ENCODE measurements at places on chromosomes 1 and 21.

DNA sequence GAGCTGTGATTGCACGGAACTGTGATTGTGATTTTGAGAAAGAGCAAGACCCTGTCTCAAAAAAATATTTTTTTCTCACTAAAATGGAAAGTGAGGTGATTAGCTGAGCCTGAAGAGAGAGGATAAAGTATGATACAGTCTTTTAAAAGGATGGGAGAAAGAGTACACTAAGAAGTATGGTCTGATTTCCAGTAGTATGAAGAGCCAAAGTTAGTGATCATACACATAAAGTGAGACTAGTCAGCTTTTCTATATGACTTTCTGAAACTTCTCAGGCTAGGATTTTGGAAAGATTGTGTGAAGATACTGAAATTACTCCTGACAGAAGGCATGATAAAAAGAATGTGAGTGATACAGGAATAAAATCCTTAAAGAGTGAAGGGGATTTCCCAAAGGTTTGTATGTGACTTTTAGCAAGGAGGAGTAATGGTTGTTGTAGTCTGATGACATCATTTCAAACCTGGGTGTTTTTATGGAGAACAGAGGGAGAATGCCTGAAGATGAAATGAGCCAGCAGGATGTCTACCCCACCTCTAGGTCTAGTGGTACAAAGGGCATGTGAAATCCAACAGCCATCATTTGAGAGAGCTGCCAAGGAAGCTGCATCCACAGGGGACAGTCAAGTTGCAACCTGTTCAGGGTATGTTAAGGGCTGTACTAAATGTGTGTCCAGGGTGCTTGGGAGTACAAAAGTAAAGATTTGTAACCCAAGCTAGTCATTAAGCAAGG, 157.7 kb downstream of the PIK3R3 start:
- DNase-seq: no peak

DNA sequence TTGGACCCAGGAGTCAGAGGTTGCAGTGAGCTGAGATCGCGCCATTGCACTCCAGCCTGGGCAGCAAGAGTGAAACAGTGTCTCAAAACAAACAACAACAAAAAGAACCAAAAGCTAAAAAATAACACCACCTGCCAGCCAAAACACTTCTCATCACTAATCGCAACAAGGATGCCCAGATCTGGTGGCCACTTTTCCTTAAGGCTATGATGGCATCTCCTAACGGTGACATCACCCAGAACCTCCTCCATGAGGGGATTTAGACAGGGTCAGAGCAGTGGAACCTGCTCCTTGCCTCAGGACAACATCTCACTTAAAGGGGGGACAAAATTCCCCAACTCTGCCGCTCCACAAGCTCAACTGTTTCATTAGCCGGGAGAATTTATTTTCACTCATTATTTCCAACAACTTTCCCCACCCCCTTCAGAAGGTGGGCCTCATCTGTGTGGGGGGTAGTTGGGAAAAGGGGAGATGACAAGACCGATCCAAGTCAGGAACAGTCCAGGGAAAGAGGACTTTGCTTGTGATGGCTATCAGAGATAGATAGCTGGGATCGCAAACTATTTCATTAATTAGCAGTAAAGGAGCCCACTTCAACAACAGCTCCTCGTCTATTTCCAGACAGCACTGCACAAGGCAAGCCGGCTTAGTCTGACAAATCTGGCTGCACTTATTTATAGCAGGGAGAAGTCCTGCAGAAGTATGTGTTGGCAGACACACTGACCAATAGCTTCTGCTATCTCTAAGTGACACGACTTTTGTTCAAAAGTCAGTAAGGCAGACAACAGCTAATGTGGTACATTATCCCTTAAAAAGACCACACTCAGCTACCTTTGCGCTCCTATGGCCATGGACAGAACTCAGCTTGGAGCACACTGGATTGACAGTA, 2.6 kb downstream of the PABPC4 start:
- DNase-seq: peak; percentile 49

DNA sequence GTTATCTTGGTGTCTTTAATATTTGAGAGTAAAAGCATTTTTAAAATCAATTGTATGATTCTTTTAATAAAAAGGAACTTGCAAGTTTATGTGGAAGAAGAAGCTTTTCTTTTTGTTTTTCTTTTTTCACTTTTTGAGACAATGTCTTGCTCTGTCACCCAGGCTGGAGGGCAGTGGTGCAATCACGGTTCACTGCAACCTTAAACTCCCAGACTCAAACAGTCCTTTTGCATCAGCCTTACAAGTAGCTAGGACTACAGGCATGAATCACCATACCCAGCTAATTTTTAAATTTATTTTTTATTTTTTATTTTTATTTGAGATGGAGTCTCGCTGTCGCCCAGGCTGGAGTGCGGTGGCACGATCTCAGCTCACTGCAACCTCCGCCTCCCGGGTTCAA, 34.1 kb downstream of the CMPK1 start:
- DNase-seq: no peak

- DNase-seq: no peak
These were observed 94.6 kb upstream of the TENT5C start for GRCh38 chr1:117511273-117511672.

DNA sequence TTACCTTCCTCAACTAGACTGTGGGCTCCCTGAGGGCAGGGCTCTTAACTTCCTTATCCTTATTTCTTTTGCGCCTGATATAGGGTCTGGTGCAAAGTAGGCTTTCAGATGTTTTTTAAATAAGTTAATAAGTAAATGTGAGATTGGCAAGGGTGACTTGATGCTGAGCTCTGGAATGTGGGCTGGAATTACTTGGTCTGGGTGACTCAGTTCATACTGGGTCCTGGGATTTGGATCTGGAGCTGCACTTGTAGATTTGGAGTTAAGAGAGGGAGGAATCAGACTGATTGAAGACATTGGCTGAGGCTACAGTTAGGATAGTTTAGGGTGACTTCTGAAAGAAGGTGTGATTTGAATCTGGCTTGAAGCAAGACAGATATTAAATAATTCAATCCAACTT, 190.9 kb downstream of the GIPC2 start:
- peak; percentile 48 for DNase-seq

- DNase-seq: peak; percentile 35
These were observed 6.9 kb upstream of the TMEM269 start for GRCh38 chr1:42777852-42778251.
